GM10248 (cell line): ENCODE measurements at places on chromosomes 2 and 18.

GRCh38 chr2:227214622-227215041 lies 50.2 kb downstream of the COL4A3 start:
- no peak for DNase-seq

DNA sequence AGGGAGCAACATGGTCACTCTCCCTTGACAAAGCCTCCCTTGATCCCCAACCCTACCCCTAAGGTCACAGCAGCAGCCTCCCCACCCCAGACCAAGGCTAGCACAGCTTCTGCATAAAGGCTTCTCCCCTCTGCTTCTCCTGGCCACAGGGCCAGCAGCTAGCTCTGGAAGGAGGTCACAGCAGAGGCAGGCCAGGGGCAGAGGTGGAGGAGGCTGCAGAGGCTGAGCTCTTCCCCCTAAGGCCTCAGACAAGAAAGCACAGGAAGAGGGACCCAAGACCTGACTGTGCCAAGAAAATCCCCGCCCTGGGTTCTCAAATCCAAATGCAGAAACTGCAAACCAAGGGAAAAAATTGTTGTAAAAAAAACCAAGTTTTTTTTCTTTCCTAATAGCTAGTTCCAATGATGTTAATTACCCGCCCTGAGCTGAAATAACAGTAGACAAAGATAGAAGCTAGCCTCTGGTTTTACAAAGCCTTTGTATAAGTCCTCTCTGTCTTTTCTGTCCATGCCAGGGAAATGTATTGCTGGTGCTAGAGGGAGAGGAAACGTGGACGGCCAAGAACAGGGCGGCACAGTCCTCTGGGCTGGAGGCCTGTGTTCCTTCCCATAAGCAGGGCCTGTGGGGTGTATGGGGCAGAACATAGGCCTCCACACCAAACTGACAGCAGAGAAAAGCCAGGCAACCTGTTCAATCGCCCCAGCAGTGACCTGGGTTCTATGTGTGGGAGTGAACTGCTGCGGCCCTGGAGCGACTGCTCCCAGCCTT lies 79.5 kb downstream of the POLR1A start:
- no peak for DNase-seq

- DNase-seq = no peak
Observed at GRCh38 chr2:74815941-74816340, 18.0 kb upstream of the HK2 start.

DNA sequence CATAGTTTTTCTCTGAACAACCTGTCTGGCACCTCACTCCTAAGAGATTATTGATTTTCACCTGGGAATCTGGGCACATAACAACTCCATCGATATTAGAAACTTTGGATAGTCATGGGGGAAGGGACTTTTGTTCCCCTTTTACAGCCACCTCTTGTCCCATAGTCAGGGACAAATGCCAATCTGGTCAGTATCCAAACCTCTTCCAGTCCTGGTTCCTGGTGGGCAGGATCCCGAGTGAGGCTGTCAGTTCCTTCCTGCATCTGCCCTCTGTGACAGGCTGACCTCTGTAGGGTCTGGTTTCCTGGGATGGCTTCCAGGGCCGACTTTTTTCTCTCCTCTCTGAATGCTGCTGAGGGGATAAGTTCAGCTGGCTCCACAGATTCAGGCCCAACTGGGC lies 11.0 kb downstream of the KIF5C start:
- DNase-seq = no peak

- DNase-seq = peak; percentile 26
Observed at GRCh38 chr2:104857262-104858005, 3.5 kb downstream of the POU3F3 start.

DNA sequence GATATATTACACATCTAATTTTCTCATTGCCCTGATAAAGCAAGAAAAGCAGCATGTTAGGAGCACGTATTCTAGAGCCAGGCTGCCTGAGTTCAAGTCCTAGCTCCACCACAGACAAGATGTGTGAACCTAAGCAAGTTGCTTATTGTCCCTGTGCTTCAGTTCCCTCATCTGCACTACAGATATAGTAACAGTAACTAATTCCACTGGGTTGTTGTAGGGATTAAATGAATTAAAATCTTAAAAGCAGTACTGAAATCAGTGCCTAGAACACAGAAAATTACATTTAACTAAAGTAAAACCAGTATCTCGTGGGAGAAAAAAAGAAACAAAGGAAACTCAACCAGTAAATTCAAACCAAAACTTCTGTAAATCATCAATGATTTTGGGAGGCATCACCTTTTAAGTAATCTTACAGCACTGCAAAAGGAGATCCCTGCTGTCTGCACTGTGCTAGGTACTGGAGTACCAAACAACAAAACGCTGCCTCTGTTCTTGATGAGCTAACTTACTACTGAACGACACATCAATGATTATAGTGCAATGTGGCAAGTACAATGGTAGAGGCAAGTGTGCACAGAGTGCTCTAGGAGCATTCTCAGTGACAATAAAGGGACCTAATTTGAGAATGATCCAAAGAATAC lies 7.9 kb downstream of the MAP3K2 start:
- no peak for DNase-seq

DNA sequence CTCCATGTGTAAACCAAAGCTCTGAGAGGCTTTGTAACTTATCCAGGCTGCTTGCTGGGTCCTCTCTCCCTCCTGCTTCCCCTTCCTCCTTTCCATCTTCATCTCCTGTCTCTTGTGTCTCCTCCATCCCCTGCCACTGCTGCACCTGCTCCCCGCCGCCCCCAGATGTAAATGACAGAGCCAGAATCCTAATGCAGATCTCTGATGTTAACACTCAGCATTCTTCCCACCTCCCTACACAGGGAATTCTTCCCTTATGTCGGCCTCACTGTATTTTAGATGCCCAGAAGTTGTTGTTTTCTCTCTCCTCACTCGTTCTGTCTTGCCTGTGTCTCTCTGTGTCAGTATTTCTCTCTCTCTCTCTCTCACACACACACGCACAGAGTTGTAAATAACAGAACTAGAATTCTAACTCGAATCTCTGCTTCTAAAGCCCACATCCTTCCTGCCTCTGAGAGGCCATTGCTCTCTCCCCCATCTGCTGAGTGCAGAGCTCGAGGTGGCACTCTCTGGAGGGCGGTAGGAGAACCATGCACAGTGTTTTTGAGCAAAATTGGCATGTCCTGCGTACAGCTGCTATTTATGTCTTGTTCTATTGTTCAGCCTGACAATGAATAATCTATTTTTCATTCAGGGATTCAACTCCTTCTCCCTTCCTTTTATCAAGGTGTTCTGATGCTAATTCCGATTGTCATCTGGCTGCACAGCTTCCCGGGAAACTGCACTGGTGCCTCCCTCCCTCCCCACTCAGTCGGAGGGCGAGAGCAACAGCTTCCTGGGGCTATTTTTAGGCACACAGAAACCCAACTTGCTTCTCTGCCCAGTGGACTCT lies 219.9 kb downstream of the SH3RF3 start:
- DNase-seq = no peak

GRCh38 chr2:38512211-38512610 lies 90.5 kb downstream of the HNRNPLL start:
- no peak for DNase-seq

DNA sequence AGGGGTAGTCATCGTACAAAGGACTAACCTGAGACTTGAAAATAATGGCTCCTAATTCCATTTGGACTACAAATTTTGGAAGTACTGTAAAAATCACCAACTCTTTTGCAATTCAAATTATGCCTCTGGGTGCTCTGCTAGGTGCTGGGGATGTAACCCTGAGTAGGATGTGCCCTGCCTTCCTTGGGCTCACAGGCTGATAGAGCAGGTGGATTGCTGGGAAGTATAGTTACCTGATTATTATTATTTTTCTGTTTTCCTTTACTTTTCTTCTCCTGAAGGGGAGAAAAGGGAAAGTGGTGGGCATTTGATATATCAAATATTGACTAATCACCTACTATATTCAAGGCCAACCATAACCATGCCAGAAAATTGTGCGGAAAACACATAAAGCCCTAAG lies 119.3 kb upstream of the RIOK3 start:
- no peak for DNase-seq

- no peak for DNase-seq
Observed at GRCh38 chr2:70403267-70404053, 101.6 kb upstream of the FAM136A start.

GRCh38 chr2:23414871-23415270 lies 29.9 kb downstream of the KLHL29 start:
- no peak for DNase-seq

GRCh38 chr2:147236601-147237000 lies 608.2 kb upstream of the ACVR2A start:
- no peak for DNase-seq

DNA sequence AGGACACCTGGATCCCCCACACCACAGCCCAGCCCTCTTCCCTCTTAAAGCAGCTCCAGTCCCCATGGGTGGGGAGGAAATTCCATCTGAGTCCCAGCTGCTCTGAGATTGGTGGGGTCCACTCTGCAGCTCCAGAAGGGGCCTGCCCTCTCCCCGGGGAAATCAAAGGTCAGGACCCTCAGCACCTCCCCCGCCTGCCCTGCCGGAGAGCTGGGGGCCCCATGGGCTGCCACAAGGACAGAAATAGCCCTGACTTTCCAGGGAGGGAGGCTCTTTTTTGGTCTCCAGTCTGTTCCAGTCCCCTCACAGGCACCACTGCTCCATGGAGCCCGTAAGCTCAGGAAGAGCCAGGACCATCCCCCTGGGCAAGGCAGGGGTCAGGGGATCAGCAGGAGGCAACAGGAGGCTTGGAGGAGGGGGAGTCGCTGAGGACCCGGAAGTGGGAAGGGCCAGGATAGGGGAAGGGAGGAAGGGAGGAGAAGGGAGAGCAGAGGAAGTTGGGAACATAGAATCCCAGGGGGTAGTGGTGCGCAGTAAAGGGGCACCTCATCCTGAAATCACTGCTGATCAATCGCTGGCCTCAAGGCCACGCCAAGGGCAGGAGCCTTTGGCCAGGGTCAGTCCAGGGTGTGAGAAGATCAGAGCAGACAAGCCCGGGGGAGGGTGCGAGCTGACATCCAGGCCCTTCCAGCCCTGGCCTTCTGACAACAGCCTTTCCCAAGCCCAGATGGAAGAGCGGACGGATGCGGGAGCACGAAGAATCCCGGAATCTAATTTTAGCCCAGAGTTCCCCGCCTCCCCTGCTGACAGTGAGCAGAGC lies 7.6 kb downstream of the ADRA2B start:
- no peak for DNase-seq
